ENCODE measurements at places on chromosomes 5 and 9. TPM values are rescaled to one million over a fixed set of nuclear protein-coding genes. Genes with fewer than 3 reads are reported as not detected.

Gene CDH18
- 3.2 TPM for total RNA-seq

Gene IRX1
- total RNA-seq = 17.1 TPM

Gene SLC6A7
- not detected for total RNA-seq

Gene NNT
- 97.7 TPM for total RNA-seq

GRCh38 chr5:44911501-44911900 is 102.8 kb downstream of the MRPS30 start:
- no peak for DNase-seq

DNA sequence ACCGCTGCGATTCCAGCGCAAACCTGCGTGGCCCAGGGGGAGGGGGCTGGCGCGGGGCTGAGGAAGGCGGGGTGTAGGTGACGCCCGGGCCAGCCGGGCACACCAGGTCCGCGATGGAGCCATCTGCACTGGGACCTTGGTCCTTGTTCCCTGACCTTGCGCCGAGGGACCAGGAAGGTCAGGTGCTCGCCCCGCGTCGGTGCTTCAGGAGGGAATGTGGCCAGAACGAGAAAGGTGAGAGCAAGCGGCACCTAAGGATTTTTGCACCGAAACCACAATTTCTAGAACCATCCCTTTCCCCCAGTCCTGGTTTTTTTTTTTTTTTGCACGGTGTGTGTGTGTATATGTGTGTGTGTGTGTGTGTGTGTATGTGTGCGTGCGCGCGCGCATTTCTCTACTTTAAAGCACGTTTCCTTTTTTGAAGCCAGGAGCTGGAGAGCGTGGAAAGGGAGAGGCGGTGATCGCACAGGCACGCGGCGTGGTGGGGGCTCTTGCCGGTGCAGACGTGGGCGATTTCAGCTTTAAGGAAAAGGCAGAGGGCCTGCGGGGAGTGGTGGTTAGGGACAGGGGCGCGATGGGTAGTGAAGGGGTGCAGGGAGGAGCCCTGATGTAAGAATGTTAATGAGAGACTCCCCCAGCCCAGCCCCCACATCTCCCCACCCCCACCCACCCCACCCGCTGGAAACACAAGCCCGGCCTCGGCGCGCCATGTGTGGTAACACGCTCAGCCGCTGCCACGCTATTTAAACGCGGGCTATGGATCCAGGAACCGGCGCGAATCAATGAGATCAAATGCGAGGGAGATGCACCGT is at the start of gene NPR3:
NPR3 (plus strand) TSS at position 772 of the 812 bp plus-strand sequence. CDS start 456 bp downstream, outside the sequence.
- DNase-seq = no peak

DNA sequence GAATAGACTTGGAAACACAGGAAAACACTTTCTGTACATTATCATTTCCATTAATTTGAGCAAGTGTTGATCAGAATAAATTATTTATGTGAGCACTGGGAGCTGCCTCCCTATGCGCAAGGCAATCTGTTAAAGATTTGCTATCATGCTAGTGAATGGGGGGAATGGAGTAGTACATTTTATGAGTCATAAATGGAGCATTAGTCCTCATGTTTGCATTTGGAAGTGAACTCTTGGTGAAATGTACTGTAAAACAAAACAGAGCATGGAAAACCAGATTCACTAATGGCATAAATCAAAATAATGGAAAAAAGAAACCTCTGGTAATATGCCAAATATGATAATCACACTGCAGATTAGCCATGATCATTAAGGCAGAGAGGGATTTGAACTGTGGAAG is 40.5 kb upstream of the TMC1 start:
- no peak for DNase-seq

DNA sequence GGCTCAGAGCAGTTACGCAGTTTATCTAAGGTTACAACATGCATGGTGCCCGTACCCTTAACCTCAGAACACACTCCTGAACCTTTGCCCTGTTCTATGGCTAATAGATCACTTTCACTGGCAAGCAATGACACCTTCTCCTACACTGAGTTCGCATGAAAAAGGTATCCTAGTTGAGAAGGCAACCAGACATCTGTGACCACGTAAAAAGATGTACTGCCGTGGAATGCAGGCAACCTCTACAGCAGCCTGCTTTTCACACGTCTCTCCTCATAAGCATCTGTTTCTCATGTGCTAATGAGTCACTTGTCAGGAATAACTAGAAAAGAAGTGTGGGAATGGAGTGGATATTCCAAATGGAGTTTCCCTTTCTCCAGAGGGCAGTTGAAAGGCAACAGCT is 71.4 kb downstream of the FBXO38 start:
- DNase-seq = no peak

GRCh38 chr5:139186261-139186660 is 11.9 kb downstream of the SIL1 start:
- no peak for DNase-seq
